Amygdala (tissue), 56 donors: ENCODE measurements at places on chromosomes 1 and 21.

GRCh38 chr1:203751051-203751450 is 13.9 kb upstream of the LAX1 start:
- DNase-seq = no peak

GRCh38 chr1:24108334-24109165 is 3.4 kb downstream of the MYOM3 start:
- DNase-seq = no peak

DNA sequence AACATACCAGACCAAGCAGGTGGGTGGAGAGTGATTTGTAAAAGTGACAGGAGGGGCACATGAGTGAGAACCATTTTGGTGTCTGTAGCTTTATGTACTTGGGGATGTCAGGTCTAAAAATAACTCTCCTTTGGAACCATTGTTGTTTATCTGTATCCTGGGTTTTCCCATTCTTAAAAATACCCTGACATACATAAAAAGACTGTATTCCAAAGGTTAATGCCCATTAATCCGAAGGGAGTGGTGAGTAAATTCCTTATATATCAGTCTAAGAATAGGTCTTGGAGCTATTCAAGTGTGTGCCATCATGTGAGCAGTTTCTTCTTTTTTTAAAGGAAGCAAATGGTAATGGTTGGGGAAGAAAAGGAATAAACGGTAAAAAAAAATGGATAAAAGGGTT is 117.5 kb downstream of the TGFB2 start:
- no peak for DNase-seq

DNA sequence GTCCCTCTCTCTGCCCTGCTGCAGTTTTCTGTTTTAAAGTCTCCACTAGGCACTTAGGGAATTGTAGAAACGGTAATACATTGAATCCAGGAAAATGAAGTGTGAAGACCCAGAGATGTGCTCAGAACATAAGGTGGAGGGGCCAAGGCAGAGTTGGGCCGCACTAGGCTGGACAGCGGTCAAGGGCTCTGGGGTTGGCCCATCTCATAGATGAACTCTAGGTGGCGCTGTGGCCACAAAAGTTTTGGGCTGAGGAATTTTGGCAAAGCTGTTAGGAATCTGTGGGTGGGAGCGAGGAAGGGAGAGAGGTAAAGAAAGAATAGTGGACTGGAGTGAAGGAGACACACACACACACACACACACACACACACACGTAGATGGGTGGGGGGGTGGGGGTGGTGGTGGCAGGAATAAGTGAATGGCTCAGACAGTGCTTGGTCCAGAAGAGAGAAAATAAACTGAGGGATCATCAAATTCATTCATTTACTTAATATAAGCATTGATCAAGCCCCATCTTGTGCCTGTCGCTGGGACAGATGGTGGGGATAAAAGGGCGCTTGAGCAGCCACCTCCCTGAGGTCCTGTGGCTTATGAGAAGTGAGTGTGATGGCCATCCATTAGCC is 258.5 kb downstream of the TRABD2B start:
- peak; percentile 2 for DNase-seq

- DNase-seq = peak; percentile 61
Measured at GRCh38 chr1:203038217-203038741, 12.0 kb downstream of the PPFIA4 start.

- no peak for DNase-seq
Measured at GRCh38 chr1:24903011-24903461, 27.0 kb downstream of the RUNX3 start.

DNA sequence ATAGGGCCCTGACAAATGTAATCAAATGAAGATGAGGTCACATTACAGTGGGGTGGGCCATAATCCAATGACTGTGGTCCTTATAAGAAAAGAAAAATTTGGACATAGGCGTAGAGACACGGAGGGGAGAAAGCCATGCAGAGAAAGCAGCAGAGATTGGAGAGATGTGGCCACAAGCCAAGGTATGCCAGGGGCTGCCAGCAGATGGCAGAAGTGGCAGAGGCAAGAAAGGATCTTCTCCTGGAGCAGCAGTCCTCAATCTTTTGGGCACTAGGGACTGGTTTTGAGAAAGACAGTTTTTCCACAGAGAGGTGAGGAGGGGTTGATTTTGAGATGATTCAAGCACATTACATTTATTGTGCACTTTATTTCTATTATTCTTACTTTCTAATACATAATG is 355.1 kb downstream of the NPHP4 start:
- DNase-seq = no peak

DNA sequence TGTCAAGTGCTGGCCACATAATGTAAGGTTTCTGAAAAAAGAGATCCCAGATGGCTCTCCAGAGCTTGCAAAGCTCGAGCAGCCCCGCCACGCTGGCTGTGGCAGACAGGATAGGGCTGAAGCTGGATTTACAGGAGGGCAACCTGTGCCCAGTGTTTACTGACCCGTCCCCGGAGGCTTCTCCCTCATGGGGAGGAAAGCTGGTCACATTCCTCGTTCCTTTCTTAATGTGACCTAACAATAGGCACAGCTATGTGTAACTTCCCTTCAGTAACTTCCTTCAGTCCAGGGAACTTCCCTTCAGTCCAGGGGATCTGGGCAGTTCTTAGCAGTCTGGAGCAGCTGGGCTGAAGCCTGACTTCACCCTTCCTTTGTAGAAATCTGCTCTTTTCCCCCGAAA is 7.7 kb downstream of the SLFNL1 start:
- DNase-seq = no peak

- DNase-seq = no peak
Measured at GRCh38 chr1:75233302-75233929, 99.2 kb downstream of the LHX8 start.

DNA sequence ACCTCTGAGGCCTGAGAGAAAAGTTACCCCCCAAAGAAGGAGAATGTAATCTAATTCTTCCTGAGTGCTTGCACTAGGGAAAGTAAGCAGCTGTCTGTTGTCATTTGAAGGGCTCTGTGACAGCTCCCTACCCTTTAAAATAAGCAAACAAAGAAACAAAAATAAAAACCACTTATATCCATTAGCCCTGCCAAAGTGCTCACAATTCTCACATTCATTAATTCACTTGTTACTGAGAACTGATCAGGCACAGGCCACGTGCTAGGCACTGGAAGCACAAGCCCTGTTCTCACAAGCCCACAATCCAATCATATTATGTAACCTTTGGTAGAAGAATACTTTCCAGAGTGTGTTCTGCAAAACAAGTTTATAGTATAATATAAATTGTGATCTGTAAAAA is 199.4 kb downstream of the ZC3H11B start:
- no peak for DNase-seq

DNA sequence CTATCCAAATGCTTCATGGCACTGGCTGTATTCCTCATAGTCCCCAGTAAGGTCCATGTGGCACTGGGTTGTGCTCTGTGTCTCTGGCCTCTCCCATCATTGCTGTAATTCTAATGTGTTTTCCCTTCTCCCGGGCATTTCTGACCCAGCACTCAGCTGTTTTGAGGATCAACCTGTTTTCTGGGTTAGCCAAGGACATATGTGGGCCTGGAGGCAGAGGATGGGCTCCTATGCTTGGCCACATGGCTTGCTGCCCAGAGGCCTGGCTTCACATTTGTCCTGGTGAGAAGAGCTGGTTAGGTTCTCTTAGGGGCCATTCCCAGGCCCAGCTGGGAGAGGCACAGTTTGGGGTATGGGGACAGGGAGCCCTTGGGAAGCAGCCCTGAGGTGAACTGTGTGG is 103.1 kb downstream of the FAM78B start:
- no peak for DNase-seq

- no peak for DNase-seq
Measured at GRCh38 chr1:110360431-110360830, 21.3 kb downstream of the RBM15 start.

DNA sequence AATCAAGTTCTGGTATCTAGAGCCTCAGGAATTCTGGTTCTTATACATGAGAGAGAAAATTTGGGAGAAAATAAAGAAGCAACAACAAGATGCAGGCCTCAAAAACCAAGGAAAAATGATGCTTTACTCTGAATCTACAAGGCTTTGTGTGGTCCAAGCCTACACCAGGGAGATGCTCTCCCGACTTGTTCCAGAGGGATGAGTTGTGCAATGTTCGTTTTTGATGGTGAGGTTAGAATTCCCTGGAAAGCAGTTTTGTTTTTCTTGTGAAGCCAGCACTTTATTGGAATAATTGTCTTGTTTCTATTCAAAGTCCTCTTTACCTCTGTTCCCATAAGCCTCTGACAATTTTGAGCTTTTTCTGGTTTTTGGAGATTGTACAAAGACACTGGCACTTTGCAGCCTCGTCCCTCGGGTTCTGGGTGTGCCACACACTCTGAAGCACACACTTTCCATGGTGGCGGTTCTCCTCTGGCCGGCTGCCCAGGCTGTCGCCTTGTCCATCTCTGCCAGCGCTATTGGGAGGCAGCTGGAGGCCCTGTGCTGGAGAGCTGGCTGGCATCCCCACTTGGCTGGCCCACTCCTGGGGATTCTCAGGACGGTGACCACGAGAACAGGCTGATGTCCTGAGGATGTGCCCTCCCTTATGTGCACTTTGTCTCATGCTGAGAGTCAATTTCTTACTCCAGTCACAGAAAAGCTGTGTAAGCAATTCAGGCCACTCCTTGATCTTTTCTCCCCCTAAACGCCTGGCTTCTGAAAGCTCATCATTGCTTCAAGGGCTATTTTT is 70.2 kb downstream of the EDEM3 start:
- DNase-seq = no peak

GRCh38 chr1:231550448-231550781 is 21.9 kb downstream of the TSNAX start:
- no peak for DNase-seq

DNA sequence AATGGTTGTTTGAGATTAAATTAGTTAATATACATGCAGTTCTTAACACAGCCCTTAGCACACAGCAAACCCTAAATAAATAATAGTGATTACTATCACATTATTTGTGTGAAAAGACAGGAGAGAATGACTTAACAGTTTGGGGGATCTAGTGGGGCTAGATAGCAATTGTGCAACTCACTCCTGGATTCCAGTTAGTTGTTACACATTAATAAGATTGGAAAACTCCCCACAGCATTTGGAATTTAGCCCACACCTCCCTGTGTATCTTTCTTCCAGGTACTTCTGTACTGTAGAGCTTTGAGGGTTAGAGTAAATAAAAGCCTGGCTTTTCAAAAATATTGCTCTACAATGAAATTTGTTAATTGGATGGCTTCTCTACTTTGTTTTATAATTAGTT is 93.2 kb downstream of the KCTD3 start:
- no peak for DNase-seq

DNA sequence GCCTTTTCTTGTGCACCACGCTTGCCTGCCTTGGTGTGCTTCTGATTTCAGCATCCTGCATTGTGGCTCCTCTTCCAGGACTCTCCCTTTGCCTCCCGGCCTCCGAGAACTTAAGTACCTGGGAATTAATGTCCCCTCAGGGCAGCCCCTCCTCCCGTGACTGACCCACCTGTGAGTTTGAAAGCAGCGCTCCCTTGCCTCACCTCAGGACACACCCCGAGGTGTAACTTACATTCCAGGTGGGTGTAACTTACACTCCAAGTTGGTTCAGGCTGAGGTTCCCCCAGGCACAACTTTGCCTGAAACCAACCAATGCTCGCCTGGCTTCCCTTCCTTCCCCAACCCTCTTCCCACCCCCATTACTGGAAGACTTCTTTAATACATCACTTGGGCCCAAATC is 161.4 kb downstream of the KAZN start:
- DNase-seq = no peak

- no peak for DNase-seq
Measured at GRCh38 chr1:40766560-40766959, 17.0 kb upstream of the KCNQ4 start.

DNA sequence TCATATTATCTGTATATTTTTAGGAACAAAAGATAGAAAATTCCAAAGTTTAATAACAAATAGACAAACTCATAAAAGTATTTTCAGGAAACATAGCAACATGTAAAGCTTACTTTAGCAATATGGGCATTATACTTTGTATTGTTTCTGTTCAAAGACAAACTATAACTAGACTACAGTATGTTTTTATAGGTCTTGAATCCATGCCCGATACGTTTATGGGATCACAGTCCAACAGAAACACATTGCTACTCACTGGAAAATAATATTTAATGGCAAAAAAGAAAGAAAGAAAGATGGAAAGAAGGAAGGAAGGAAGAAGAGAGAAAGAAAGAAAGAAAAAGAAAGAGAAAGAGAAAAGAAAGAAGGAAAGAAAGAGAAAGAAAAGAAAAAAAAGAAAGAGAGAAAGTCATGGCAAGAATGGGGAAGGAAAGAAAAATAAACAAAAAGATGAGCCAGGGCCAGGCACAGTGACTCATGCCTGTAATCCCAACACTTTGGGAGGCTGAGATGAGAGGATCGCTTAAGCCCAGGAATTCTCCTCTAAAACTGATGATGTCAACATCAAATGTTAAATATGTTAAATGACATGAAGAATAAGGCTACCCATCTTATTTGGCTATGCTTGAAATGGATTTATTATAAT is 32.7 kb downstream of the TM2D1 start:
- no peak for DNase-seq

DNA sequence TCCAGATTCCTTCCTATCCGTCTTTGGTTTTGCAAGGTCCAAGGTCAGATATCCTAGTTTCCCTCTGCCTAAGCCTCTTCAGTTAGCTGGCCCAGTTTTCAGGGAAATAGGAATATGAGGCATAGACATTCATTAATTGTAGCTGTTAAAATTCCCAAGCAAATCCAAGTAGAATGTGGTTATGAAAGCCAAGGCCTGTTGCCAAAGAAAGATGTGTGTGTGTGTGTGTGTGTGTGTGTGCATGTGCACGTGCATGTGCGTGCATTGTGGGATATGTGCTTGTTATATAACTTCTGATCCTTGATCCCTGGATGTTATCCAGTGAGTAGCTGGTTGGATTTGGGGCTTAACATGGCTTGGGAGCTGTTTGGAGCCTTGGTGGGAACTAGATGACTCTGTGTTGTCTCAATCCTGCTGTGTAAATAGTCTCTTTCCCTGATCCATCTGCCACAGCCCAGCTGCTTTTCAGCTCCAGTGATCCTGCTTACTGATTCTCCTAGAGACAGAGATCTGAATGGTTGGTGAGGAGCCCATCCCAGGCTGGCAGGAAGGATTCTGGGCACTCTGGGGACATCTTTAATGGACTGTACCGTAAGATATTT is 70.6 kb upstream of the GCLM start:
- no peak for DNase-seq

DNA sequence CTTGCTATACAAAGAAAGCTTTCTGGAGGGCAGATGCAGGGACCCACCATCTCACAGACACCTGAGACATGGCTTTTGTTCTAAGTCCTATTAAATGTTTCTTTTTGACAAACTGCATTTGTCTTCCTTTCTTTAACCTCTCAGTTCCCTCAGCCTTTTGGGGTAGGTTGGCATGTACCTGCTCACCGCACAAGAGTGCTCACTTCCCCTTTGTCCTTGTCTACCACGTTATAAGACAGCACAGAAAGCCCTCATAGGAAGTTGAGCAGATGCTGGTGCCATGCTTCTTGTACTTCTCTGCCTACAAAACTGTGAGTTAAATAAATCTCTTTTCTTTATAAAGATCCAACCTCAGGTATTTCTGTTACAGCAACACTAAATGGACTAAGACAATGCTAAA is 31.9 kb upstream of the RGS21 start:
- DNase-seq = no peak
